ENCODE measurements at places on chromosomes 7 and 10.

DNA sequence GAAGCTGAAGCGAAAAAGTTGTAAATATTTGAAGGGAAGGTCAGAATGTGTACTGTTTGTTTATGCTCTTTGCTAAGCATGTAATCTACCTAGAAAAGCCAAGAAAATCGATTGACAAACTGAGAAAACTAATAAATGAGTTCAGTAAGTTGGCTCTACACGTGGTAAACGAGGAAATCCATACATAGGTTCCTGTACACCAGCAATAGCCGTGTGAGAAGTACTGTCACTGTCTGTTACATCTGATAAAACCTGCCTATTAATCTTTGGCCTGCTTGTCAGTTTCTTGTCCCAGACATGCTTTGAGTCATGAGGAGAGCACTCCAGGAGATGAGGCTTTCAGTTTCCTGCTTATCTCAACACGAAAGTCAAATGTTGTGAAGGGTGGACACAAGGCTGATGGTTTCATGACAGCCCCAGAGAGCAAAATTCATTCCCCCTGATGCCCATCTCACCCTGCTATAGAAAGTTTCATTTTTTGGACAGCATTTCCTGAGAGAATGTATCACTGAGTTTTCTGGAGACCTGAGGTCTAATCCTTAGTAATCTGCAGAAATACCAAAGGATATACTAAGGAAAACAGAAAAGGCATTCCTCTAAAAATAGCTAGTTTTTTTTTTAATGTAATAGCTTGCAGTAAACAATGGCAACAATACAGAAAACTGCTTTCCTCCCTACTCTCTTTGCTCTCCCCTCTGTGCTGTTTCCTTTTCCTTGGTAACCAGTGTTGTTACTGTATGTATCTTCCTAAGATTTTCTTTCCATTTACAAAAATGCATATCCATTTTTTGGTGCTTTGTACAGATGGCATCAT is 18.8 kb downstream of the BMPR1A start:
- DNase-seq = no peak

- DNase-seq = no peak
These were observed 969 bp downstream of the SLC35G1 start for GRCh38 chr10:93894516-93895378.

DNA sequence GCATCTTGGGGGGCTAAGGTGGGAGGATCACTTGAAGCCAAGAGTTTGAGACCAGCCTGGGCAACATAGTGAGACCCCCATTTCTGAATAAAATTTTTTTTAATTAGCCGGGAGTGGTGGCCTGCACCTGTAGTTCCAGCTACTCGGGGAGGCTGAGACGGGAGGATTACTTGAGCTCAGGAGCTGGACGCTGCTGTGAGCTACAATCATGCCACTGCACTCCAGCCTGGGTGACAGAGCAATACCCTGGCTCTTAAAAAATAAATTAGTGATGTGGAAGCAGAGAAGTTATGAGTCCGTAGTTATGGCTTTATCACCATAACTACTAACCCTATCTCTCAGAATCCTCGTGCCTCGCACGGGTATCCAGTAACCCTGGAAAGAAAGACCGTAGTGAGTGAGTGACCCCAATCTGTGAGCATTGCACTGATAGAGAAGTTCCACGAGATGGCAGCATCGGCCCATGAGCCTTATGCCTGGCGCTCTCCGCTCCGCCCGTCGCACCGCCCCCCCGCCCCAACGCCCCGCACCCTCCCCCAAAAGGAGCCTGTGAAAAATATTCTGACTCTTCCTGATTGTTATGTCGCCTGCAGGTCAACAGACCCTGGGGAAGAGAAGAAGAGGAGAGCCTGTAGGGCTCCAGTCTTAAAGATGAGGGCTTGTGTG is 4.9 kb upstream of the SLC29A3 start:
- peak; percentile 21 for DNase-seq

GRCh38 chr10:73060738-73061635 is 35.7 kb downstream of the P4HA1 start:
- DNase-seq = no peak

GRCh38 chr10:61901829-61902444 is 438 bp downstream of the ARID5B start:
- DNase-seq = no peak

GRCh38 chr10:73923935-73924598 is 13.1 kb downstream of the PLAU start:
- no peak for DNase-seq
